NCI-H460 (cell line): ENCODE measurements at places on chromosomes 3 and 15.

DNA sequence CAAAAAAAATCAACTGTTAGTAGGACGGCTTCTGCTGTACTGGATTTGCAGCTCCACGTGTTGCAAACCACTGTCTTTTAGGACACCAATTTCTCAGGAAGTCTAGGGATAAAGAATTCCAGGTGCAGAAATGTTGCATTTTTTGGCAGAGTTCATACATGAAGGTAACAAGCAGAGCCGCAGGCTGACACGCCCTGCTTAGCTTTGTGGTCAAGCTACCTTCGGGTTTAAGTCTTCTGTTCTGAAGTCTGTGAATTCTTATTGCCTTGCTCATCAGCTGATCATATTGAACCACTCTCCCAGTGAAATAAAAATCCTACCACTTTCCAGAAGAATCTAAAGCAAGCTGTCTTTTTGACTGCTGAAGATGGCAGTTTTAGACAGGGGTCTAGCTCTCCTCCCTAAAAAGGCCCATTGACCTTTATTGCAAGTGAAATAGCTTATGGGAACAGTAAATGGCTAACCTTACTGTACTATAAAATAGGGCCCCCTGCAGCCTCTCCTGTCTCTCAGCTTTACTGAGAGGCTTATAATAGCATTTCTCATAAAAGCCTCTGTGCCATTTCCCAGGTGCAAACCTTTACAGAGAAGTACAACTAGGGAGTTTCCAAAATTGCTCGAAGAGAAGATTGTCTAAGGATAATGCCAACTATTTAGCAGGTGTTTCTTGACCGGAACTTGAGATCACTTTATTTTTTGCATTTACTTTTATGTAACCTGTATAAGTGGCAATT is 262.2 kb upstream of the IL12A start:
- DNase-seq, result no peak

DNA sequence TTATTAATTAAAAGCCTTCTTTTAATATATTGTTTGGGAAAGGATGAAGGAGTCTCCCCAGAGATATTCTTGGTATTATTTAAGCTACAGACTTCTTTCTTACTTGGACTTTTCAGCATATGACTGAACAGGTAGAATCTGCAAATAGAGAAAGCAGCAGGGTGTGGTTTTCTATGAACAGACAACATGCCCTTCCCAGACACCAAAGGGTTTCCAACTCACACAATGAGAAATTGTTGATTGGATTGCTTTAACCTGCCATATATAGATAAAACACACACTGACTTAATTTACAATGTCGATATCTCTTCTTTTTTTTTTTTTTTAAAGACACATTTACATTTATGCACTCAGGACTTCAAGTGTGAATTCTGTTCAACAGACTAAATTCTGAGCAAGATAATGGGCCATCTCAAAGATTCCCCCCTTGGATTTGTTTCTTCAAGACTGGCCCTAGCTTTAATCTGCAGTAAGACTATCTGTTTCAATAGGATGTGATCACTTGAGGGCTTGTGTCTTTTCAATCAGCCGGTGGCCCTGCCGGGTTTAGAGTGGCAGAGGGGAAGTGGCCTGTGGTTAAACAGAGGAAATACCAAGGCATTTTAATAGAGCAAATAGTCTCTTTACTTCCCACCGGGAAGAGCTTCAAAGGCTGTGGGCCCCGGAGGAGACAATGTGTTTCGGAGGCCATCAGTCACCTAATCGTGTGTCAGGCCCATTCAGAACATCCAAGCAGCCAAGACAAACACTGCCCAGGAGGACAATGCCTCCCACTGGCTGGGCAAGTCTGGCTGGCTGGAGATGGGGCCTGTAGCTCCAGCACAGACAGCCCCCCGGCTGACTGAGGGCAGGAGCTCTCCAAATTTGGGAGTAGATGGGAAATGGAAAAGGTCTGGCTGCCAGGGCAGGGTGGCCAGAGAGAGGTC is 6.1 kb downstream of the IL17RD start:
- DNase-seq, result no peak

GRCh38 chr3:31503456-31503855 is 29.3 kb upstream of the STT3B start:
- no peak for DNase-seq

GRCh38 chr3:10550705-10551104 is 45.3 kb upstream of the ATP2B2 start:
- DNase-seq, result no peak

DNA sequence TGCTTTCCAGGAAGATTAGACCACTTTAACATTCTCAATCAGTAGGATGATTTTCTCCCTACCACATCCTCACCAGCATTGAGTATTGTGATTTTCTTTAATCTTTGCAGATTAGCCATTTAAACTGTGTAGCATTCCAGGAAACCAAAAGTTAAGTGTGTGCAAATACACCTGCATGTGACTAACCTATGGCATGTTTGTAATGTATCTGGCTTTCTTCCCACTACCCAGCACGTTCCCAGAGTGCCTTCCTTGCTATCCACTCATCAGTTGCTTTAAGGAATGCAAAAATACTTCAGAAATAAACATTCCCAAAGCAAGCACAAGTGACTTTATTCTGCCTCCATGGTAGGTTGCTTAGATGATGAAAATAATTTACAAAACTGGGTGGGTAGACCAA is 74.2 kb downstream of the ATG7 start:
- DNase-seq, result no peak

DNA sequence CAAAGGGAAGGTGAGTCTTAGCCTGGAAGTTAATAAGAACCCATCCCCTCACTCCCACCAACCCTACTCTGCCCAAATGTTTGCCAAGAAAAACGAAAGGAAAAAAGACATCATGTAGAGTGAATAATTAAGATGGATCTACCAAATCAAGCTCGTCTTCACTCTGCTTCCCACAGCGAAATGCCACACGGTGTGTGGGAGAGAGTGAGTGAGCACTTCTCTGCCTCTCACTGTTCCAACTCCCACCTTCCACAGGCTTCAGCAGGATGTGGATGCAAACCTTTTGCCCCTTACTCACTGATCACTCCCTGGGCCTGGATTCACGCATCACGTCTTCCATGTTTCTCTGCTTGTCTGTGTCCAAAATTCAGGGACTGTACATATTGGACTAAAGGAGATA is 85.4 kb downstream of the WDR76 start:
- DNase-seq, result no peak

DNA sequence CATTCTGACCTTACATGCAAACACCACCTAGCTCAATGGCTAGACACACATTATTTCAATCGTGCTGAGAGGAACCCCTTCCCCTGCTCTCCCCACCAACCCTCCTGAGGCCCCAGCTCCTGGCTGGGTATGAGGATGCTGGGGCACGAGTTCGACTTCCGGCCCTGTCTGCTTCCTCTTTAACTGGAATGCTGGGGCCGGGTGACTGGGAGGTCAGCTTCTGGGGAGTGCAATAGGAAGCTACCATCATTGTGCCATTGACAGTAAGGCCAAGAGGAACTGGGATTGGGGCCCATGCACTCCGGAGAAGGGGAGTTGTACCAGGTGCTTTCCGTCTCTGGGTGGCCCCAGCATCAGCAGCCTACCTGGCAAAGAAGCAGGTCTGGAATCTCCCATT is 15.6 kb upstream of the TLE3 start:
- DNase-seq, result no peak

- no peak for DNase-seq
Observed at GRCh38 chr3:44468572-44469520, 8.6 kb downstream of the ZNF445 start.

- no peak for DNase-seq
Observed at GRCh38 chr3:69110941-69111546, 11.4 kb downstream of the LMOD3 start.
